ENCODE measurements at places on chromosomes 5 and 9.

- DNase-seq, result no peak
These were observed 142.0 kb downstream of the GLIS3 start for GRCh38 chr9:4157584-4158499.

DNA sequence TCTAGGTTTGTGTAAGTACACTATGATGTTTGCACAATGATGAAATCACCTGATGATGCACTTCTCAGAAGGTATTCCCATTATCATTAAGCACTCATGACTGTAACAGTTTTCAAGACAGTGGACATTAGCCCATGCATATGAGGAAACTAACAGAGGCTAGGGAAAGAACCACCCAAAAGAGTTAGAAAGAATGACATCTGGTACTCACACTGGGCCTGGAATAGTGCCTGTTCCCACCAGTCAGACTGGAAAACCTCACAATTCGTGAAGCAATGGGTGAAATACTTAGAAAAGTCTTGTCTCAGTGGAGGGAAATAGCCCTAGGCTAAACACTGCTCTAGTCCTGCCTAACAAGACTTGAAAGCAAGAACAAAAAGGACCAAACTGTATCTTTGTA, 117.4 kb upstream of the GDNF start:
- no peak for DNase-seq

DNA sequence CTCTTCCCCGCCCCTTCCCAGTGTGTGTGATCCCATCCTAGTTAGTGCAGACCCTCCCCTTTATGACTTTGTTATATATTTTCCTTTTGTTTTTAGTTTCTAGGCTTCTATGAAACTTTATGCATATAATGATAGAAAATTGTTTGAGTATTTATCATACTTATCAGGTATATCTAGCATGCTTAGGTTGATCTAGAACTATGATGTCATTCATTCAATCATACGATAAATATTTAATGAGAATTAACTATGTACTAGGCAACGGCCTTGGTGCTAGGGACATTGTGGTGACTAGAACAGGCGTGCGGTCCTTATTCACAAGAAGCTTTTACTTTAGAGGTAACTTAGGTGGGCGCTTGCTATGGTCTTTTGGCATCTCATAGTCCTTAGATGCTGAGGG, 13.6 kb upstream of the ANKRD55 start:
- DNase-seq, result no peak

- DNase-seq, result peak; percentile 96
These were observed at the start of gene SLC31A2 for GRCh38 chr9:113150670-113151611. TSS of gene SLC31A2 (plus strand) at chr9:113151007. CDS start at chr9:113151075, 68 bp downstream.

GRCh38 chr5:112124788-112125187, 294.3 kb downstream of the EPB41L4A start:
- DNase-seq, result no peak

GRCh38 chr5:163106098-163106497, 331.3 kb upstream of the CCNG1 start:
- DNase-seq, result no peak

GRCh38 chr9:94084314-94084713, at the start of gene PTPDC1:
TSS of gene PTPDC1 (plus strand) at chr9:94084464. CDS start at chr9:94084531, 67 bp downstream.
- peak; percentile 88 for DNase-seq

DNA sequence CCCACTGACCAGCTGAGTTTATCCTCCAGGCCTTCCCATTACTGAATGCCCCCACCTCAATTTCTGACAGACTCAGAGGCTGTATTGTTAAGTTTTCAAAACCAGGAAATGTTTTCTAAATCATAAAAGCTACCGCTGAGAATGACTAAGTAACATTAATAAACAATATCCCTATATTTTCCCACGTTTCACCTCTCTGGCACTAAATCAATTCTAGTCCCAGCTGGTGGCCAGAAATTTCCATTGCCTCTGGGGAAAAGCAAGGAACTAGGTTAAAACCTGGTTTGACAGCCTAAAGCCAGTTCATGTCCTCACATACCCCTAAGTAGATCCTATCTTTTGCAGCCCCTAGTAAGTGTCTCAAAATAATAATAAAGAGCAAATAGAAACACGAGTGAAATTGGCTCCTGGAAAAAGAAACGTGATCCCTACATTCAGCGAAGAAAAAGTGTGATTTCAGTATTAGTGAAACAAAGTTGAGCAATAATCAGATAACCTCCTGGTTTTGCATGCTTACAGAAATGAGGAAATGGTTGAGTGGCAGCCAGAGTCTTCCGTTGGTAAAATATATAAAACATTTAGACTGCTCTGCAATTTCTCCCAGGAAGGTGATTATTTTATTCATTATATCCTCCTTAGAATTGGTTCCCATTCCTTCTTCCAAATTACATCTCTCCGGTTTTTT, 110.9 kb downstream of the ESM1 start:
- no peak for DNase-seq

DNA sequence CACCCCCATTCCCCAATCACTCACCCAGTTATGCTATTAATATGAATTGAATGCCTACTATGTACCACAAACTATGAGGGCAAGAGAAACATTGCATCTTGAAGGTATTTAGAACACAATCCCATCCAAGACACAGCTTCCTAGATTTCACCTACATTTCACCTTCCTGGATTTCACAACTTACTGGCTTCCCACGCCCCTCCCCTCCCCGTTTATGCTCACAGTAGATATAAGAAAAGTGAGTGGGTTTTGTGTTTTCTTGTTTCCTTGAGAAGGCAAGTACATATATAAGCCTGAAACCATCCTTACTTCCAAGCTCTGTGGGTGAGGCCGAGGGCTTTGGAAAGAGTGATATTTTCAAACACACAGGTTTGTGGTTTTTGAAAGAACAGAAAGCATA, 465.0 kb downstream of the BNC2 start:
- no peak for DNase-seq

- no peak for DNase-seq
These were observed 40.9 kb upstream of the BNIP1 start for GRCh38 chr5:173103411-173103810.

DNA sequence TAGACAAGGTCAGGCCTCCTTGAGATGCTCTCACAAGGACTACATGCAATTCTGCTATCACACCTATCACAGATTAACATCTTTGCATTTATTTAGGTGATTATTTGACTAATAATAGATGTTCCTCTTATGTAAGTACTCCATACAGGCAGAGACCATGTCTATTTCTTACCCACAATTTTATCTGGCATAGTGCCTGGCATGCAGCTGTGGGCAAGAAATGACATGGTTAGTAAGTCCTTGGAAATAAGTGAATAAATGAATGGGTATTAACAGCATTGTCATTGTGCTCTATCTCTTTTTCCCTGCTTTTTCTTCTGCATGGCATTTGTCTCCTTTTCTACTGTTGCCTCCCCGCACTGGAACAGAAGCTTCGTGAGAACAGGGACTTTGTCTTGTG, 49.4 kb downstream of the SLC22A5 start:
- no peak for DNase-seq

DNA sequence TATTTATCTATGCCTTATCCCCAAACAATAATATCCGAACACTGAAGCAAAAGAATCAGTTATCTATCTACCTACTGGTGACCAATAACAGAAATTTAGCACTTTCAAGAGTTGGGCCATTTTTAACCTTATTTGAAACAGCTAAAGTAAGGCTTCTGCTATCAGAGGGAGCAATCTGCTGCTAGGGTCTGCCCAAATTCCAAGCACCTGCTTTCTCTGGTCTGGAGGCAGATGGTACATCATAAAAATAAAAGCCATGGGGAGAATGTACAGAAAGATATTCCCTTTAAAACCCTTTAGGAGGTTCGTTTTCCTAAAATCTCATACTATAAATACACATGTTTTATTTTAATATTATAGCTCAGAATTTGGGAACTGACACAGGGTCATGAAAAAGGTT, 37.7 kb upstream of the ARSB start:
- no peak for DNase-seq

DNA sequence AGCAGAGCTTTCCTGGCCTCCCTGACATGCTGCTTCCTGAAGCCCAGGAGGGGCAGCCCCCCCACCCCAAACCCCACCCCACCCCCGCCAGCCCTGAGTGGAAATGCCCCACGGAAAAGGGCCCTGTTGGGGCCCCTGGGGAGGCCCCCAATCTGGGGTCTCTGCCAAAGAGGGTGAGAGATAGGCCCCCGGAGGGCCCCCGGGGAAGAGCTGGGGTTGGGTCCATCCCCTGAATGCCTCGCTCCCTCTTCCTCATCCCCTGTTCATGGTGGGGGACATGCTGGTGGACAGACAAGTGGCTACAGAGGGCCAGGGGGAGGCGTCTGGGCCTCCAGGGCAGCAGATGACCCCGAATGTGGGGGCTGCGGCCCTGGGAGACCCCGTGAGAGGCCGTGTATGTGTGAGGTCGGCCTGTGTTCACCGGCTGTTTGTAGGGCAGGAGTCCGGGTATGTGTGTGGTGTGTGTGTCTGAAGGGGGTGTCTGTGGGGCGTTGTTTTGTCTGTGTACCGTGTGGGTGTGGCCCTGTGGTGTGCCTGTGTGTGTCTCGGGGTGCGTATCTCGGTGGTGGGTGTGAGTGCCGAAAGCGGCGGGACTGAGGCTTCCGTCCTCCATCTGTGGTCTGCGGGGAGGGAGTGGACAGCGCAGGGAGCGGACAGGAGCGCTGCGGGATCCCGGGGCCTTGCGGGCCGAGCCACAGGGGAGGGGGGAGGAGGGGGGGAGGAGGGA, 11.3 kb downstream of the C9orf50 start:
- no peak for DNase-seq

- DNase-seq, result no peak
These were observed 7.5 kb downstream of the ADAMTS6 start for GRCh38 chr5:65474130-65474711.

DNA sequence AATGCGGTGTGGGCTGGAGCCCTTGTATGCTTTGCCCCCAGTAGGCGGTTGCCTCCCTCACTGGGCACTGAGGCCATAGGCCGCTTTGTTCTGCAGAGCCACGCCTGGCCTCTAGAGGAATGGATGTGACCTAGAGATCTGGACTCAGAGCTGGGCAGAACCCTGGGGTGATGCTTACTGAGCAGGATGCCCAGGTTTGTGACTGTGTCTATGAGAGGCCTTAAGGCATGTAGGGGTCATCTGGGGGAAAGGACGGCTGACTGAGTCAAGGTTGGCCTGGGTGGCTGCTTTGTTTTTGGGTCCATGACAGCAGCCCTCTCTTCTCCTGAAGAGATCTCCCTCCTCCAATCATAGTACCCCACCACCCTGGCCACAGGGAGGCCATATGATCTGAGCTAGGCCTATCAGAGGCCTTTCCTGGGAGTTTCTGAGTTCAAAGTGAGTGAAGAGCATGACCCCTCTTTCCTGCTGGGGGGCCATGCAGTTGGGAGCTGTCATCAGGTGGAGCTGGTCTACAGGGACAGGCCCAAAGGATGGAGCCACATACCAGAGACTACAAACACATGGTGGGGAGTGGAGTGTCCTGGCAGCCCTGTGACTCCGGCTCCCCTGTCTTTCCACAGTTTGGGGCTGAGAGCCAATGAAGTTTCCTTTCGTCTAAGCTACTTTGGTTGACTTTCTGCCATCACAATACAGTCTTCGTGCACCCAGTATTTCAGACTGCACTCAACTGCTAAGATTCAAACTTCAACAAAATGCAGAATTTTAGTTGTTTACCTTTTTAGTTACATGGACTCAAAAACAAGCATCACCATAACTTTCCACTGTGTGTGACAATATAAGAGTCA, 165.4 kb downstream of the AUH start:
- no peak for DNase-seq

GRCh38 chr5:132812123-132812765, 858 bp upstream of the SOWAHA start:
- DNase-seq, result no peak

- DNase-seq, result no peak
These were observed 17.0 kb downstream of the FOCAD start for GRCh38 chr9:20701060-20701459.

- DNase-seq, result no peak
These were observed 80.3 kb downstream of the RCL1 start for GRCh38 chr9:4873066-4873465.

DNA sequence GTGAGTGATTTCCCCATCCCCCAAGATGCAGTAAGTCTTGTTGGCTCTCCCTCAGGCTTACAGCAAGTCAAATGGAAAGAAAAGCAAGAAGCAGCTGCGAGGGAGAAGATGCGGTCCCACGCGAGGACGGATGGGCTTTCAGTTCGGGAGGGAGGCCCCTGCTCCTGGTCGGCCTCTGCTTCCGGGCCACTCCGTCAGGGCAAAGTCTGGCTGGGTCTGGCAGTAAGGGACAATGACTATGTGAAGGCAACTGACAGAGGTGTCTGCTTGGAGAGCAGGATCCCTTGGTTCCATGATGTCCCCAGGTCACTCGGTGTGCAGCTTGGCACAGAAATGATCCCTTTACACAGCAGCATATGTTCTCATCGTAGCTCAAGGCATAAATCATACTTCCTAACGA, 146.7 kb downstream of the HSPA4 start:
- DNase-seq, result no peak
